Stomach (tissue), 19 donors: ENCODE measurements at places on chromosomes 2 and 18. TPM values are rescaled to one million over a fixed set of nuclear protein-coding genes. Genes with fewer than 3 reads are reported as not detected.

IDH1 gene
- 102 TPM for total RNA-seq

VAMP5 gene
- total RNA-seq: 18.9 TPM

LDLRAD4 gene
- 10.3 TPM for total RNA-seq

CABYR gene
- not detected for total RNA-seq

DNA sequence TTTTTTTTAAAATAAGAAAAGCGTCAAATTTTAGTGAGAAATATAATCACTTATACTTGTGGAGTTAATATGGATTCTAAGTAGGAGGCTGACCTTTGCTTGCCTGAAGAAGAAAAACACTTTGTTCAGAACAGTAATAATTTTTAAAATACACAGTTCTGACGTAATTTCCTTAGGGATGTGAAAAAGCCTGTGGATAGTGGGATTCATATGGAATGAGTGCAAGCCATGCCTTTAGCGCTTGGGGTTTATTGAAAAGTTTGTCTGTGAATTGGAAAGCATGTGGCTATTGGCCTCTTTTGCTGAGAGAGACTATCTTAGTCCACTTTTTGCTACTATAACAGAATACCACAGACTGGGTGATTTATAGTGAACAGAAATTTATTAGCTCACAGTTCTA, 151.3 kb downstream of the CCDC85A start:
- no peak overlapping the region for H3K4me3 ChIP-seq
- H3K4me1 ChIP-seq: no peaks in the 10 kb centered on the region
- DNase-seq: no peak
- no peaks in the 10 kb centered on the region for H3K27me3 ChIP-seq
- H3K27ac ChIP-seq: no peak overlapping the region

DNA sequence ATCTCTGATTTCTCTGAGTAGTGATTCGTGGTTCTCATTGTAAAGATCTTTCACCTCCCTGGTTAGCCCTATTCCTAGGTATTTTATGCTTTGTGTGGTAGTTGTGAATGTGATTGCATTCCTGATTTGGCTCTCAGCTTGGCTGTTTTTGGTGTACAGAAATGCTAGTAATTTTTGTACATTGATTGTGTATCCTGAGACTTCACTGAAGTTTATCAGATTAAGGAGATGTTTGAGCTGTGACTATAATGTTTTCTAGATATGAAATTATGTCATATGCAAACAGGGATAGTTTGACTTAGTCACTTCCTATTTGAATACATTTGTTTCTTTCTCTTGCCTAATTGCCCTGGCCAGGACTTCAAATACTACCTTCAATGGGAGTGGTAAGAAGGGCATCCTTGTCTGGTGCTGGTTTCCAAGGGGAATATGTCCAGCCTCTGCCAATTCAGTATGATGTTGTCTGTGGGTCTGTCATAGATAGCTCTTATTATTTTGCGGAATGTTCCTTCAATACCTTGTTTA, 251.9 kb upstream of the ZNF804A start:
- H3K4me1 ChIP-seq: no peaks in the 10 kb centered on the region
- H3K4me3 ChIP-seq: no peak overlapping the region
- DNase-seq: no peak
- no peaks in the 10 kb centered on the region for H3K36me3 ChIP-seq
- H3K27me3 ChIP-seq: no peaks in the 10 kb centered on the region

DNA sequence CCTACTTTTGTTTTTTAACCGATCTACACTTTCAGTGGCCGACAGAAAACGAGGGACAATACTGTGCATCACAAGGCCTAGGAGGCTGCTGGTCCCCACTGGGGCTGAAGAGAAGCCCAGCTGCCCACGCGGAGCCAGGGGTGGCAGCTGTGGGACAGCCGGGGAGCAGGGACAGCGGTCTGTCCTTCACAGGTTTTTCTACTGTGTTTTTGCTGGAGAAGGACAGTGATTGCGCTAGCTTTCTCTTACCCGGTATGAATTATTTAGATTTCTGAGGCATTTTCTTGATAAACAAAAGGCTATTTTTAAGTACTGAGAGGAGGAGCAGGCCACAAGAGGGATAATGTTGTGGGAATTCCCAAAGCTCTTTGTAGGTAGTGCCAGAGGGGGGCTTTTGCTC, 219.8 kb downstream of the ATAD2B start:
- no peak for DNase-seq
- no peak overlapping the region for H3K4me3 ChIP-seq
- peaks cover 10% of the 10 kb centered on the region for H3K4me1 ChIP-seq
- H3K27me3 ChIP-seq: no peaks in the 10 kb centered on the region
- peaks cover 75% of the 10 kb centered on the region for H3K36me3 ChIP-seq
- H3K27ac ChIP-seq: no peak overlapping the region

DNA sequence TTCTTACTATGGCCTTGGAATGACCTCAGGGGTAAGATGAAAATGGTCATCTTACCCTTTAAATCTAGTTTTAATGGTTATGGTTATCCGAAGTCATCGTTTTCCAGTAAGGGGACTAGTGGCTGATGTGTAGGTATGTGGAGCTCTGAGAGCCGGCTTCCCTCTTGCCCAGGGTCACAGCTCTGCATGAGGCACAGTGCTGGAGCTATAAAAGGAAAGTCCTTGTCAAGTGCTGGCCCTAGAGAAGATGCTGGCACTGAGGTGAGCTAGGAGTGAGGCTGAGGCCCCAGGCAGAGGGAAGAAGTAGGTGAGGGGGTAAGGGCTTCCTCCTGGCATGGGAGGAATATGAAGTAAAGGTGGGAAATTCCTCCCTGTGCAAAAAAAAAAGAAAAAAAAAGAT, 35.0 kb downstream of the SMARCAL1 start:
- peaks cover 94% of the 10 kb centered on the region for H3K36me3 ChIP-seq
- H3K4me1 ChIP-seq: no peaks in the 10 kb centered on the region

- no peak overlapping the region for H3K27ac ChIP-seq
- H3K4me3 ChIP-seq: no peak overlapping the region
- no peaks in the 10 kb centered on the region for H3K4me1 ChIP-seq
- H3K36me3 ChIP-seq: no peaks in the 10 kb centered on the region
- no peak for DNase-seq
These were observed 209.7 kb downstream of the SH3BP4 start for GRCh38 chr2:235161565-235161964.

DNA sequence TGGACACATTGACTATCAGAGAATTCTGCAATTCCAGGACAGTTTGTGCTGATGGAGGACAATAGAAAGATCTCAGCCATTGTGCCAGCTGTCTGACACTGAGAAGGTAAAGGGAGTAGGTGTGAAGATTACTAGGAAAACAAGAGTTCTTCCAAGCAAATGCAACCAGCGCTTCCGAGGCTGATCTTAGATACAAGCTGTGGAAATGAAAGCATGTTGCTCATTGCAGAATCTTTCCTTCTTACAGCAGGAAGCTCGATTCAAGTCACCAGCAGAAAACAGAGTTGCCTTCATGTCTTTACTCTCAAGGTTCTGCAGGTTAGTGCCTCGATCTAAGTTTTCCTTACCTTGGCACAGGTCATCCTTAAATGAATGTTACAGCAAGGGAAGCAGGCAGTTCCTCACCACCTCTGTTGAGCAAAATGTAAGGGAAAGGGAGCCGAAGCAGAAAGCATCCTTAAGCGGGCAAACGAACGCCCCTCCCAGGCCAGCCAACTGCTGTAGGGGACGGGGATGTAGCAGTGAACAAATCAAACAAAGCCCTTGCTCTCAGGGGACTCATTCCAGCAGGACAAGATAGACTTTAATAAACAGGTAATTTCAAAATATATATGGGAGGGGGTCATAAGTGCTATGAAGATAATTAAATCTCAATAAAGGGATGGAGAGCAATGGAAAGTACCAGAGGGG, 54.3 kb downstream of the MARCHF4 start:
- H3K4me1 ChIP-seq: no peaks in the 10 kb centered on the region
- no peak for DNase-seq
- H3K36me3 ChIP-seq: no peaks in the 10 kb centered on the region
- no peak overlapping the region for H3K27ac ChIP-seq
- peaks cover 21% of the 10 kb centered on the region for H3K27me3 ChIP-seq
- H3K4me3 ChIP-seq: no peak overlapping the region

DNA sequence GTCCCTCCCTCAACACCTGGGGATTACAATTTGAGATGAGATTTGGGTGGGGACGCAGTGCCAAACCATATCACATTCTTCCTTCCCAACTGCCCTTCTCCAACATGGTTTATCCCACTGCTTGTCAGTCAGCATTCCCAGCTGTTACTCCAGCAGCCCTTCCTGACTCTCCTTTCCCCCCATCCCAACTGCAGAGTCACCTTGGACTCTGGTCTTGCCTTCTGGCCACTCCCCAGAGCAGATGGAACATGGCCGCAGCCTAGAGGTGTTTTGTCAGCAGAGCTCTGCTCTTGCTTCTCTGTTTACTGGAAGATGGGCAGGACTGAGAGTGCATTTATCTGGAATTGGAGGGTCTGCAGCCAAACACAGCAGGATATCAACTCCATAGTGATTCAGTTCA, 51.2 kb upstream of the MEX3C start:
- H3K36me3 ChIP-seq: no peaks in the 10 kb centered on the region
- no peak overlapping the region for H3K4me3 ChIP-seq
- H3K27ac ChIP-seq: no peak overlapping the region
- no peaks in the 10 kb centered on the region for H3K27me3 ChIP-seq
- no peaks in the 10 kb centered on the region for H3K4me1 ChIP-seq

GRCh38 chr2:176100547-176101140, 1.0 kb downstream of the HOXD12 start:
- no peak for DNase-seq
- peaks cover 34% of the 10 kb centered on the region for H3K4me1 ChIP-seq
- H3K4me3 ChIP-seq: no peak overlapping the region

DNA sequence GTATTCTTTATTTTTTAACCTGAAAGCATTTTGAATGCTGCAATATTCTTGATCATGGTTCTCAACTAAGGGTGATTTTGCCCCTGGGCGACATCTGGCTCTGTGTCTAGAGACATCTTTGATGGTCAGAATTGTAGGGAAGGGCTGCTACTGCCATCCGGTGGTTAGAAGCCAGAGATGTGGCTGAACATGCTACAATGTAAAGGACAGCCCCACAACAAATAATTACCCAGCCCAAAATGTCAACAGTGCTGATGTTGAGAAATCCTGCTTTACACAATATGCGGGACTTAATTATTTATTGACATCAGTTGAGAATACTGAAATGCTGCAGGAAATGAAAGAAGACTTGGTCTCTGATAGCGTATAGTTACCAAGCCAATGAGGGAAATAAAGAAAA, 37.5 kb upstream of the SERPINB2 start:
- H3K4me1 ChIP-seq: no peaks in the 10 kb centered on the region
- no peak overlapping the region for H3K27ac ChIP-seq
- no peaks in the 10 kb centered on the region for H3K27me3 ChIP-seq
- no peaks in the 10 kb centered on the region for H3K36me3 ChIP-seq
- DNase-seq: no peak

GRCh38 chr2:198371329-198371728, 566.9 kb downstream of the PLCL1 start:
- DNase-seq: no peak
- H3K4me3 ChIP-seq: no peak overlapping the region
- no peaks in the 10 kb centered on the region for H3K27me3 ChIP-seq
- H3K36me3 ChIP-seq: no peaks in the 10 kb centered on the region

DNA sequence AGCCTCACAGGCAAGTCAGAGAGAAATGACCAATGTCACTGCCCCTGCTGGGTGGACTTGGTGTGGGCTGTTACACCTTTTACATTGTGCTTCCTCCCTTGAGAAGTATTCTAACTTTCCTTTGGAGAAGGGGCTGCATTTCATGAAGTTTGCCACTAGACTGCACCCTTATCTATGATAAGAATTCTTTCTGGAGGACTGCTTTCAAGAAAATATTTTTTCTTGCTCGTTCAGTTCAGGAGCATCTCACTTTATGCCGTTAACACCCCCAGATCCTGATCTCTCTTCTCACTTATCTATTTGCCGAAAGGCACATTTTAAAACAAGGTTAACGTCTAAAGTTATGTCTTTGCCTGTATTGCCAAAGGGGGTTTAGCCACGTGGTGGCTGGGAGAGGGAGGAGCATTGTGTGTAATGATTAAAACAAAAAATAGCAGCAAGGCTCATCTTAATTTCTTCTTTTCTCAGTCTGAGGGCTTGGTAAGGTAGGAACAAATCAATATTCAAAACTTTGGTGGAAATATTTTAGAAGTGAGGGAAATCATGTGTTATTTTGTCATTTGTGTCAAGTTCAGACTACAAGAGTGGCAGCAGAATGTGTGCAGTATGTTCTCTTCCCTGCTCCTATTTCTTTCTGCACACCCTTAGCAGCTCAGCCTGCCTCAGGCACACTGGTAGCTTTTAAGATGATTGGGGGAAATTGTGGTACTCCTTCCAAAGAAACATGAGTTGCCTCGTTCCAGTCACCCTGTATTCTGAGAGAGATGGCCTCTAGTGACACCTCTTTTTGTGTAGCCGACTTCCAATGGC, 1.6 kb upstream of the IGFBP5 start:
- peaks cover 37% of the 10 kb centered on the region for H3K27me3 ChIP-seq
- H3K27ac ChIP-seq: peak overlapping the region; percentile 83
- peaks cover 6% of the 10 kb centered on the region for H3K36me3 ChIP-seq
